ENCODE measurements at places on chromosomes 7 and 10.

DNA sequence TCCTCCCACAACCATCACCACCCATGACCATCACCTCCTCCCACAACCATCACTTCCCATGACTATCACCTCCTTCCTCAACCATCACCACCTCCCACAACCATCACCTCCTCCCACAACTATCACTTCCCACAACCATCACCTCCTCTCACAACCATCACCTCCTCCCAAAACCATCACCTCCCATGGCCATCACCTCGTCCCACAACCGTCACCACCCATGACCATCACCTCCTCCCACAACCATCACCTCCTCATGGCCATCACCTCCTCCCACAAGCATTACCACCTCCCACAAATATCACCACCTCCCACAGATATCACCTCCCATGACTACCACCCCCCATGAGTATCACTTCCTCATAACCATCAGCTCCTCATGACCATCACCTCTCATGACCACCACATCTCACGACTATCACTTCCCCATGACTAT lies 52.2 kb downstream of the PDGFA start:
- no peak for DNase-seq

- DNase-seq: no peak
Observed at GRCh38 chr7:55020466-55020871, 1.7 kb downstream of the EGFR start.

GRCh38 chr7:138705167-138705566 lies 4.0 kb upstream of the SVOPL start:
- DNase-seq: no peak

DNA sequence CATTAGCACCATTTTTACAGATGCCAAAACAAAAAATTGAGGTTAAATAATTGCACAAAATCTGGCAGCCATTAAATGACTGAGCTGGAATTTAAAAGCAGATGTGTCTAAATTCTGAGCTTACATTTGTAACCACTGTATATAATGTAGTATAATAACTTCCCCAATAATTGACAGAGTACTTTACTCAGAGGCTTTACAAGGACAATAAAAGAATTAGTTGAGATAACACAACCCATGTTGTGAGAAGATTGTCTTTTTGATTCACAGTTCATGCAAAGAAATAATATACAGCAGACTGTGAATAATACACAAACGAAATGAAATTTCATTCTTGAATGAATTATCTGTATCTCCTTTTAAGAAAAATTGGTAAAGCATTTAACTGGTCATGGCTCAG lies 417.1 kb downstream of the AUTS2 start:
- DNase-seq: no peak

DNA sequence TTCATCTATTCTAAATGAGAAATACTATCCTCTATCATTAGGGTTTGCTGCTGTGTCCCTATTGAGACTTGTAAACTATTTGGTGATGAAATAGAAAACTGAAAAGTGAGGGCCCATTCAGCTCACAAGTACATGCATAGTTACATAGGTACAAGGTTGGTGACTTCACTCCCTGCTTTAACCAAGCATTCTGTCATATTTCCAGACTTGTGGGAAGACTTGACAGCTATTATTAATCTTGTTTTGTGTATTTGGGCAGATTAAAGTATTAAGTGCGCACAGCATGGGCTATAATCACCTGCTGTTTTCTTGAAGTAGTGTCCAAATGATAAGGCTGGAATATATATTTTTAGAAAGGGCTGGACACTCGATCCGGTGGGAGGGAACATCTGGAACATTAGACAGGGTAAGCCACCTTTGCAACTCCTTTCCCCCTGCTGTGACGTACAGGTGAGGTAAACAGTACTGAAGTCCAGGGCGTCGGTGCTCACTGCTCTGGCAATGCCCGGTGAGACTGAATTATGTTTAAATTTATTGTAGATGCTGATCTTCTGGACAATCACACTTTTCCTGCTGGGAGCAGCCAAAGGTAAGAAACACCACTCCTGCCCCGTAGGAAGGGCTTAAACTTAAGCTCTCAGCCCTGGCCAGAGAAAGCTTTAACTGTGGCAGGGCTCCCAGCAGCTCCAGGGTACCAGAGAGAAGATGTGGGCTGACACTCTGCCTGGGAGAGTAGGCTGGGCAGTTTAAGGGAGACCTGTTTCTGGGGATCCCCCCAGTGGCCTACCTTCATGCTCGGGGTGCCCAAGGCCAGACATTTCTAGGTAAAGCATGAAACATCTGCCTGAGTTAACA lies at the start of gene PNLIPRP1:
TSS of gene PNLIPRP1 (plus strand) at position 370 of the 855 bp plus-strand sequence. CDS start at position 541, 171 bp downstream.
- no peak for DNase-seq

DNA sequence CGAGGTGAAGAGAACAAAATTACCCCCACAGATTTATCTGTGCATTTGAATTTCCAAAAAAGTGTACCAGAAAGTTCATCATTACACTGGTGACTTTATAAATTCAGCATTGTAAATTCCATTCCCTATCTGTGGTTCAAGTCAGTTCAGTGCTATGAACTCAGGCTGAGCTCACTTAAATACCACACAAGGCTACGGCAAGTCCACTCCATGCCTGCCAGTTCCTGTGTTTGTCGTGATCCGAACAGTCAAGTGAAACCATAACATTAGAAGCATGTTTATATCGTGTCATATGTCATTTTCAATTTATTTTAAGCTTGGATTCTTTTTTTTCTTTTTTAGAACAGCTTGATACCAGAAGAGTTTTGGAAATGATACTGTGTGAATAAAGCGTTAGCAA lies 14.8 kb downstream of the MBL2 start:
- DNase-seq: no peak

- no peak for DNase-seq
Observed at GRCh38 chr7:151775547-151776443, 101.1 kb downstream of the PRKAG2 start.

- DNase-seq: no peak
Observed at GRCh38 chr7:102081244-102081627, 205.4 kb upstream of the SH2B2 start.

GRCh38 chr7:139829025-139829774 lies at the start of gene TBXAS1:
TSS of gene TBXAS1 (plus strand) at chr7:139829264. CDS start at chr7:139829391, 127 bp downstream.
- DNase-seq: no peak

GRCh38 chr7:130948822-130949221 lies 214.8 kb upstream of the KLF14 start:
- no peak for DNase-seq

GRCh38 chr10:129259128-129259815 lies 207.8 kb upstream of the MGMT start:
- DNase-seq: no peak

DNA sequence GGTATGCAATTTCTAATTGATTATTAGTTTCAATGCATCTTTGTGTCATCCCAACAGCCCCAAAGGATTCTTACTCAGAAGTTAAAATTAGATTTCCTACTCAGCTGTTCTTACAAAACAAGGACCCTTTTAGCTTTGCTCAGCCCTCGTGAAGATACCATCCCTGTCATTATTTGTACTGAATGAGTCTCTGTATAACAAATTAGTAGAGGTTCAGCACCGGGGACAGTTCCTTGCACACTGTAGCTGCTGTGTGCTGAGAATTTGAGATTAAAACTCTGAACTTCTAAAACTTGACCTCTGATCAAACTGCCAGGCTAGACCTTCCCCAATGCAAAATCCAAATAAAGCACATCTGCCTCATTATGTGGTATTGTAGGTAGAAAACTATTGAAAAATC lies 299.1 kb downstream of the LHFPL3 start:
- no peak for DNase-seq

DNA sequence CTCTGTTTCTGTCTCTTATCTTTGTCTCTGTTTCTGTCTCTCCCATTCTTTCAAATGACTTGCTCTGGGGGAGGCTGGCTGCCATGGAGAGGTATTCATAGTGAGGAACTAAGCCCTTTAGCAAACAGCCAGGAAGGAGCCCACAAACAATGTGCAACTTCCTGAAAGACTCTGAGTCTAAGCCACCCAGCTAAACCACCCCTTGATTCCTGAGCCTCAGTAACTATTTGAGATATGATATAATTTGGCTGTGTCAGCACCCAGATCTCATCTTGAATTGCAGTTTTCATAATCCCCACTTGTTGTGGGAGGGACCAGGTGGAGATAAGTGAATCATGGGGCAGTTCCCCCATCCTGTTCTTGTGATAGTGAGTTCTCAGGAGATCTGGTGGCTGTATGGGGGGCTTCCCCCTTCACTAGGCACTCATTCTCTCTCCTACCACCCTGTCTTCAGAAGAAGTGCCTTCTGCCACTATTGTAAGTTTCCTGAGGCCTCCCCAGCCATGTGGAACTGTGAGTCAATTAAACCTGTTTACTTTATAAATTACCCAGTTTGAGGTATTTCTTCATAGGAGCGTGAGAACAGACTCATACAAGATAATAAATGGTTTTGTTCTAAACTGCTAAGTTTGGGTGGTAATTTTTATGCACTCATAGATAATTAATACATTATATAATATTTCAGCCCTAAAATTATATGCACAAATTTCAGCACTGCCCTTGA lies 121.2 kb upstream of the FOXP2 start:
- no peak for DNase-seq

- peak; percentile 8 for DNase-seq
Observed at GRCh38 chr7:30323006-30323355, 38.6 kb downstream of the ZNRF2 start.

GRCh38 chr10:105797234-105797890 lies 1156.3 kb downstream of the SORCS3 start:
- DNase-seq: no peak

- DNase-seq: peak; percentile 17
Observed at GRCh38 chr10:71939861-71940474, 24.2 kb upstream of the CHST3 start.

DNA sequence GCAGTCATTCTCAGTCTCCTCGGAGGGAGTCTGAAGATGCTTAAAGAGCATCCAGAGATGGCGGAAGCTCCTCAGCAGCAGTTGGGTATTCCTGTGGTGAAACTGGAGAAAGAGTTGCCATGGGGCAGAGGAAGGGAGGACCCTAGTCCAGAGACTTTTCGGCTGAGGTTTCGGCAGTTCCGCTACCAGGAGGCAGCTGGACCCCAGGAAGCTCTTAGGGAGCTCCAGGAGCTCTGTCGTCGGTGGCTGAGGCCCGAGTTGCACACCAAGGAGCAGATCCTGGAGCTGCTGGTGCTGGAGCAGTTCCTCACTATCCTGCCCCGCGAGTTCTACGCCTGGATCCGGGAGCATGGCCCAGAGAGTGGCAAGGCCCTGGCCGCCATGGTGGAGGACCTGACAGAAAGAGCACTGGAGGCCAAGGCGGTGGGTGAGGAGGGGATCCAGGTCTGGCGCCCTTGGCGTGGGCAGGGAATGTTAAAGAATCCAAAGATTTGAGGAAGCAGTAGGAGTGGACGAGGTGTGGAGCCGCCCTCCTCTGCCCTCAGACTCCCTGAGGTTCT lies 2.9 kb downstream of the ZSCAN25 start:
- DNase-seq: no peak

- no peak for DNase-seq
Observed at GRCh38 chr10:118911363-118911762, 118.2 kb upstream of the NANOS1 start.

GRCh38 chr7:80128918-80129317 lies 5.7 kb upstream of the GNAI1 start:
- no peak for DNase-seq

- DNase-seq: peak; percentile 30
Observed at GRCh38 chr7:64882341-64883112, 20.5 kb upstream of the ZNF273 start.

GRCh38 chr10:106816318-106817085 lies 348.0 kb downstream of the SORCS1 start:
- DNase-seq: no peak

GRCh38 chr7:146076344-146076743 lies 40.3 kb upstream of the CNTNAP2 start:
- DNase-seq: no peak

Measured in stimulated activated CD4-positive, alpha-beta T cell treated with anti-CD3 and anti-CD28 coated beads, Interleukin-4, amount 100 ng/mL, for 24 hours (primary cell).